ENCODE measurements at places on chromosomes 7 and 10.

DNA sequence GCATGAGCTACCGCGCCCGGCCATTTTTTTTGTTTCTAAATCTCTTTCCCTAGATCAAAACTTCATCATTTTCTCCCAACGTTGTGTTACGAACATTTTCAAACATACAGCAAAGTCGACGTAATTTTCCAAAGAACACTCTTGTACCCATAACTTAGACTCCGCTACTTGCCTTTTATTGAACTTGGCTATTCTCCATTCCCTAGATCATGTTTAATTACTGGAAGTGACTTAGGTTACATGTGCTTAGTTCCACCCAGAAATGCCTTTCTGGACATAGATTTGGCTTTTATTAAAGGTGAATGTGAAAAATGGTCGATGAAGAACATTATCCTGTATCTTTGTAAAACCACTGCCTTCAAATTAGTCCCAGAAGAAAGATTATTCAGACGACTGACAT is 25.4 kb downstream of the DYNC2I1 start:
- DNase-seq: no peak

DNA sequence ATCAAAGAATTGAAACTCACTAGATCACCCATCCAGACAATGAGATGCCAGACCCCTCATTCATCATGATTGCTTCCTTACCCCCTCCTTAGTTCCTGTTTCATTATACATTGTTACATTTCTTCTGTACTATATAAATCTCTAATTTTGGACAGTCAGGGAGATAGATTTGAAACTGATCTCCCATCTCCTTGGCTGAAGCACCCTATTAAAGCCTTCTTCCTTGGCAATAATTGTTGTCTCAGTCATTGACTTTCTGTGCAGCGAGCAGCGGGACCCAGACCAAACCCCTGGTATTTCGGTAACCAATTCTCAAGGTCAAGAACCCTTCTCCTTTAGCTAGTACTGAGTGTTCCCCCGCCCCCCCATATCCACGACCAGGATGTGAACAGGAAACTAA is 100.2 kb downstream of the ABLIM1 start:
- no peak for DNase-seq

DNA sequence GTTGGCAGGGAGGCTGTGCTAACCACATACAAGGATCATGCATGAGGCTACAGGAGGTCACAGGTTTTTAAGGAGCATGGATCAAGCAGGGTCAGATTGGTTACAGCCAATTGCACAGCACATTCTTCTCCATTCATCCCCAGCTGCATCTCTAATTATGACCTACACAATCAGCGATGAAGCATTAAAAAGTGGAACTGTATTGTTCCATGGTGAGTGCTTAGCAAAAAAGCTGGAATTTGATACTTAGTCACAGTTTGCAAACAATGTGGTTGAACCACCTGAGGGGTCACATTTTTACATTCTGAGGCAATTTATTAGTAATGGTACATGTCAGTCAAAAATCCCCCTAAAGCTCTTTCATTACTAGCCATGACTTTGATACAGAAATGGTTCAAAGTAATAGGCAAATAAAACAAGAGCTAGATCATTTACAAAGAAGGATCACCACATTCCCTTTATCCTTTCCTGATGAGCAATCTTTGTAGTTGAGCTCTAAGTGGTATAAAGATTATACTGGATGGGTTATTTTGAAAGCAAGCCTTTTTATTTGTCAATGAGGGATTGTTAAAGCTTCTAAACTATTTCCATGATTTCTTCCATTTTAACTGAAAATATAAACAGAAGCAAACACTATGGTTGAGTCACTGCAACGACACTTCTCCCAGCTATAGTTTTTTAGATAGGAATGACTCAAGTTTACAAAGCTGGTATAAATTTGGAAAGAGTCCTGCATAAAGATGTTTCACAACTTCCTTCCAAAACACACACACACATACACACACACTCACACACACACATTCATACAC is 217.8 kb upstream of the SEMA3A start:
- no peak for DNase-seq

DNA sequence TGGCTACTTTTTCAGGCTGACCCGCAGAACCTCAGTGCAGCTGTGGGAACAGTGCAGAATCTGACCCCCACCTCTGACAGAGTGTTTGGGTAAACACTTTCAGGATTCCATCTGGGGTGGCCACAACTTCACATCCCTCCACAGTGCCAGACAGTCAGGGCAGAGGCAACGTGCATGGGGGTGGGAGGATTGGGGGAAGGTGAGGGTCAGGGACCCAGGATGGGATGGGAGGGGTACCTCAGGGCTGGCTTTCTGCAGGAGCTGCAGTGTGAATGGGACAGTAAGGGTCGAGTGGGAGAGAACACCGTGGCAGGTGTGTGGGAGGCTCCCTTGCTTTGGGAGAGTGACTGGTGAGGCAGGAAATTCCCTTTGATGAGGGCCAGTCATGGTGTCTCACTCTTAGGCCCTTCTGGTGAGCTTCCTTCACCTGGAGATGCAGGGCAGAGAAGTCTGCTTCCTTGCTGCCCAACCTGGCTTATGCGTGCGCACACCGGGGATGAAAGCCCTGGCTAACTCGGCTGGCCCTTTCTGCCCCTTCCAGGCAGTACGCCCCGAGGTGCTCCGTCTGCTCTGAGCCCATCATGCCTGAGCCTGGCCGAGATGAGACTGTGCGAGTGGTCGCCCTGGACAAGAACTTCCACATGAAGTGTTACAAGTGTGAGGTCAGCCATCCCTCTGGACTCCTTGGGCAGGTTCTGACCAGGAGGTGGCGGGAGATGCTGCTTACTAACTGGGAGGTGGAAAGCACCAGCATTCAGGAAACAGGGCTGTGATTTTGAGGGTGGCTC is 8.4 kb downstream of the ZYX start:
- no peak for DNase-seq

DNA sequence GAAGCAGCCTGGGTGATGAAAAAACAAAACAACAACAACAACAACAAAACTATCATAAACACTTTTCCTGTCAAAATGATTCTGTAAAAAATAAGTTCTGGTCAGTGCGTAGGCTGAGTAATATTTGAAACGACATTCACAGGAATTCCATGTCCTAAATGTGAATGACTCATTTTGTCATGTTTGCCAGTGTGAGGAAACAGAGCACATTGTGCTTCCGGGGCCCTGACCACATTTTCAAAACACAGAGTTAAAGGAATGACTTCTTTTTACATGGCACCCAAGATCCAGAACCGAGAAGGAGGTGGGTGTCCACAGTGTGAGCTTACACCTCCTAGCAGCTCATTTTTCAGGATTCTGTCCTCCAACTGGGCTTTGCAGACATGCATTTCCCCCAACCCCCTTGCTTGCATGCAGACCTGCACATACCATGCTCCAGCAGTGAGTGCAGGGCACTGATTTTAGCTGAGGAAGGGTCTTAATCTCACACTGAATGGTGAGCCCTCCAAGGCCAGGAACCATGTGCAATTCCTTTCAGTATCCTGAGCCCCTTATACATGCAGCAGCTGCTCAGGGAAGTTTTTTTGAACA is 3.0 kb downstream of the CLRN3 start:
- no peak for DNase-seq

GRCh38 chr10:132746801-132747625 is 38.9 kb downstream of the NKX6-2 start:
- DNase-seq: no peak

DNA sequence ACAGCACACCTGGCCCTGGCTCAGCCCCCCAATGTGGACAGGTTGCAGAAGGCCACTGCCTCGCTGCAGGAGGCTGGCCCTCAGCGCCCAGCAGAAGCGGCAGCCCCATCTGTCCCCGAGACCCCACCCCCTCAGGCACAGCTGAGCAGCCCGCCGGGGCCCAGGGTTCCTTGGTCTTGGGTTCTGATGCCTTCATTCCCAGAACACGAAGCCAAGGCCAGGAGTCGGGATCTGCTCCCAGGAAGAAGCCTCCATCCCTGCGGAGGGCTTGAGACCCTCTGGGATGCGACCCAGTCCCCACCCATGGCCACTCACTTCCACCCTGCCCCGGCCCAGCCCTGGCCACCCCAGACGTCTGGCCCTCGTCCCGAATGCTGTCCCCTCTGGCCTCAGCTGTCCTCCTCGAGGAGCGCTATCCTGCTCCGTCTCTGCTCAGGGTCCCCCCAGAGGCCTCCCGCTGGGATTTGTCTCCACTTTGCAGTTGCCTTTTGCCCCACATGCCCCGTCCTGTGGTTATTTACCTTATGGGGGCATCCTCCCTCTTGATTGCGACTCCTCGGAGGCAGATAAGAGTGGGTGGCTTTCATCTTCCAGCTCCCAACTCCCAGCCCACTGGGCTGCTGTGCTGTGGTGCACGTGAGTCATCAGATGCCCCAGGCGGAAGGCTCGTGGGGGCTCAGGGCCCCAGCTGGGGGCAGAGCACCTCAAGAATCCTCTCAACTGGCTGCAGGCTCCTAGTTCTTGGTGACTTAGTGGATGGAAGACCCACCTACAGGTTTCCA is 97.5 kb downstream of the MKI67 start:
- no peak for DNase-seq

DNA sequence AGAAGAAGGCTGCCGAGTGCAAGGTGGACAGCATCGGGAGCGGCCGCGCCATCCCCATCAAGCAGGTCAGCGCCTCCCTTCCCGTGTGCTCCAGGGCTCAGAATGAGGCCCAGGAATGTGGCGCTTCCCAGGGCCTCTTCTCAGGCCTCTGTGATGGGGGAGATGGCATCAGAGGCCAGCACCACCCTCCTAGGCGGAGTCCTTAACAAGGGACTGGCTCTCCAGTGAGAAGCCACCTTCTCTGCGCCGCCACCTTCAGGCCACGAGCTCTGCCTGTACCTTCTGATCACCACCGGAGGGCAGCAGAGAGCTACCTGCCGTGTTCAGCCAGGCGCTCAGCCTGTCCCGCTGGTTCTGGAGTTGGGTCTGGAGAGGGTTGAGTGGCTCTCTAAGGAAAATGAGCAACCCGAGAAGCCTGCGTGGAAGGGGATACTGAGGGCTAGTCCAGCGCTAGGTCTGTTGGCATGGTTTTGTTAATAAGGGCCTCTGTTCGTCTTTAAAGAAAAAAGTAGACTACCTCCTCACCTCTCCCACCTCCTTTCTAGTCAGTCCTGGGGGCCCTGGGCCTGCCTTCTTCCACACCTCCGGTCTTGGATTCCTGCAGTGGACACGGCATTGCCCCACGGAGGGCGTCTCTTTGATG is 37.7 kb downstream of the AGAP3 start:
- DNase-seq: peak; percentile 52

DNA sequence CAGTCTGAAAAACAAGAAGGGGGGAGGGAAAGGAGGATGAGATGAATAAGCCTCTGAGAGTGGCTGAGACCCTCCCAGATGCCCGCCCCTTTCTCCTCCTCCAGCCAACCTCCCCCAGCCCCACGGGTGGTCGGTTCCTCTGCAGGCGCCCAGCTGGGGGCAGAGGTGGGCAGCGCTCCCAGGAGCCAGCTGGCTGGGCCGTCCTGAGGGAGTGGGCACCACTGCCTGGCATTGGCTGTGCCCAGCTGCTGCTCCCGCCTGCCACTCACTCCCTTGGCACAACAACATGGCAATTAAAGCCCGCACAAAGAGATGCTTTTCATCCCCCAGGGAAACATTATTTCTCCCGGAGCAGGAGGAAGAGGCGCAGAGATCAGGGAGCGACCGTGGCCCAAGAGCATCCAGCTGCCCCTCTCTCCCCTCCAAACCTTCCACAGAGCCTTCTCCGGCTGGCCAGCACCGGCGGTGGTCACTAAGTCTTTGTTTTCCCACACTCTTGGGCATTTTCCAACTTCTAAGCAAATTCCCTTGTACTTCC is 107.2 kb downstream of the SPDYE5 start:
- no peak for DNase-seq

GRCh38 chr7:100413889-100414288 is 14.6 kb downstream of the ZCWPW1 start:
- no peak for DNase-seq

DNA sequence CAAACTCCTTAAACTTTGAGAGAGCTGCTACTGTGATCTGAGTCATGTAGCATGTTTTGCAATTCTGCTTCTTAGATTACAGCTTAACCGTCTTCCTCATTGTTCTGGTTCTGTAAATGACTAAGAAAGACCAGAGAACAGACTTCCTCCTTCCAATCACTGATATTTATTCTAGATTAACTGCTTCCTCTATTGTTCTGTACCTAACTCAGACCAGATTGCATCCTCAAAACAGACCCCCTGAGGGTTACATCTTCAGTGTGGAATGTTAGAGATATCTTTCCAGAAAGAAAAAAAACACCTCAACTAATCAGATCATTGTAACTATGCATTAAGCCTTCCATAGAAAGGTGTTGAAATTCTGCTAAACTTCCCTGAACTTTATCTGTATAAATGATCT is 5.7 kb upstream of the PIP start:
- no peak for DNase-seq

- no peak for DNase-seq
Measured at GRCh38 chr10:95493862-95494261, 67.3 kb downstream of the SORBS1 start.

DNA sequence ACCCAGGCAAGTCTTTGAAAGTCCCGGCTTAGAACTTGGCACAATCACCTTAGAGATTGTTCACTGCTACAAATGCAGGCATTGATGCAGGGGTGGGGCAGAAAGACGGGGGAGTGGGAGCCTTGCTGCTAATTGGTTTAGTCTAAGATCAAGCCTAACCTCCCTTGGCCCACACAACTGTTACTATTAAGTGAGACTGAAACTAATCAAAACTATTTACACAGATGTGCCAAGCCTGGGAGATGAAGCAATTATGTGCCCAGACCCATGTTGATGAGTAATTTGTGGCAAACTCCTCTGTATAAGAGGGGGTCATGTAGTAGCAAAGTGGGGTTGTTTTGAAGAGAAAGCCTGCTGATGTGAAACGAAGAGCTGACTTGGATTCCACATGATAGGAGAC is 178.2 kb upstream of the ITGB1 start:
- DNase-seq: no peak

DNA sequence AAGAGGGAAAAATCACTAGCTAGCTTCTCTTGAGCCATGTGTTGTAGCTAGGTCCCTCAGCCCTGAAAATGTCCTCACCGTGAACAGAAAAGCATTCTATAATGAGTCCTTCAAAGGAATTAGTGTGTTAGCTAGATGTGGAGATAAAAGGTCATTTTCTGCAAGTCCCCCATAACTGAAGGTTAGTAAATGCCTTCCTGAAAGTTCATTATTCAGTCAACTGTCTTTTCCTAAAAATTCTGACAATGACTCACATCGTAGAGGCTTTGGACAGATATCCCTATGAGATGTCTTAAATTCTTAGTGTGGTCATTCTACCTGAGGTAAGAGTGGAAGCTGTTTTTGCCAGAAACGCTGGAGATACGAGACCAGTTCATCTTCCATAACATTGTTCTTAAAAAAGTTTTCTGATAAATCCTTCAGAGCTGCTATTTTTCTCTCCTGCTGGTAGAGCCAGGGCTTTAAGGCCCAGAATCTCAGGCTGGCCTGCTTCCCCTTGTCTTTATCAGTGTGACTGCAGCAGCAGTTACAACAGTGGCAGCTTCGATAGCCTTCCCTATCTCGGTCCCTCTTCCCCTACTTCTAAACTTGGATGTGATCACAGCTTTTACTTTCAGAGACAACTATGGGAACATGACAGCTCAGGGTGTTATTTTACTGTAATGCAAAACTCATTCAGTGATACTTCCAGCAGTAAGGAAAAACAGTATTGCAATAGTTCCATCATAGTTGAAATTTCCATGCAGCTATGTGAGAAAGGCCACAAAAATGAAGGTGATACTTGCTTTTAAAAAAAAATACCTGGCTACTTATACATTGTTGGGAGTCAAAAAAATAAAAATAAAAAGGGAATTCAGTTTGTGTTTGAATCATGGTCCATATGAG is 37.3 kb upstream of the PRKAR2B start:
- DNase-seq: peak; percentile 56

GRCh38 chr10:124916585-124917427 is 25.1 kb upstream of the ZRANB1 start:
- peak; percentile 96 for DNase-seq

GRCh38 chr10:132648851-132649528 is 111.4 kb downstream of the INPP5A start:
- DNase-seq: no peak

Data from GDM1 (cell line).